Right atrium auricular region (tissue), 2 donors: ENCODE measurements at places on chromosomes 5 and 9. TPM values are rescaled to one million over a fixed set of nuclear protein-coding genes. Genes with fewer than 3 reads are reported as not detected.

DNA sequence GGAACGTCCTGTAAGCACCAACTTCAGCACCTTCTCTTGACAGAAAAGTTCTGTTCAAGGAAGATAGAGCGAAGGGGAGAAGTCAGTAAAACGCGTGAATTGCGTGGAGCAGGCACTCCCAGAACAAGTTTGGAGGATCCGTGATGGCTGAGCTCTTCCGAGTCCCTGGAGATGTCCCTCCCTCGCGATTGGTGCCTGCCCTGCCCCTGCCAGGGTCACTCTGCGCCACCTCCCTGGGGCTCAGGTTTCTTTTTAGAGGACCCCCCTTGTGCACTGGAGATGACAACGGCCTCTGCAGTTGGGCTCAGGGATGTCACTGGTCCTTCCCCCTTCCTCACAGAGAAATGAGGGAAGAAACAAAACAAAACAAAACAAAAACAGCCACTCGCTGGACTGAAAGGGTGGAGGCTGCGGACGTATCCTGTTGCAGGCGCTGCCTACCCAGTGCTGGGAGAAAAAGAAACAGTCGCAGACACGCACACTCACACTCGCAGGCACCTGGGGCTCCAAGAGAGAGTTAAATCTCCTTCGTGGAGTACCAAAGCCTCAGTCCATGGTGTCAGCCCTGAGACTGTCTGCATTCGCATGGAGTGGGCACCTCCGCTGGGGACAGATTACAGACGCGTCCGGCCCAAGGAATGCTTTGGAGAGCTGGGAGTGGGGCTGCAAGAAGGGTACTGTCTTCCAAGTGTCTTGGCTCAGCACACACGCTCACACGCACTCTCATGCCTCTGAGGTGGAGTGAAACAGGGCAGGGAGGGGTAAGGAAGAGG is 512.7 kb downstream of the SLCO4C1 start:
- H3K4me1 ChIP-seq = no peaks in the 10 kb centered on the region
- no peaks in the 10 kb centered on the region for H3K36me3 ChIP-seq
- DNase-seq = no peak

C9 gene
- not detected for total RNA-seq

- H3K4me3 ChIP-seq = no peak overlapping the region
- H3K27ac ChIP-seq = no peak overlapping the region
- no peak for DNase-seq
- peaks cover 11% of the 10 kb centered on the region for H3K36me3 ChIP-seq
- no peaks in the 10 kb centered on the region for H3K4me1 ChIP-seq
- no peaks in the 10 kb centered on the region for H3K27me3 ChIP-seq
Observed at GRCh38 chr9:130137081-130137640, 35.0 kb upstream of the NCS1 start.

DNA sequence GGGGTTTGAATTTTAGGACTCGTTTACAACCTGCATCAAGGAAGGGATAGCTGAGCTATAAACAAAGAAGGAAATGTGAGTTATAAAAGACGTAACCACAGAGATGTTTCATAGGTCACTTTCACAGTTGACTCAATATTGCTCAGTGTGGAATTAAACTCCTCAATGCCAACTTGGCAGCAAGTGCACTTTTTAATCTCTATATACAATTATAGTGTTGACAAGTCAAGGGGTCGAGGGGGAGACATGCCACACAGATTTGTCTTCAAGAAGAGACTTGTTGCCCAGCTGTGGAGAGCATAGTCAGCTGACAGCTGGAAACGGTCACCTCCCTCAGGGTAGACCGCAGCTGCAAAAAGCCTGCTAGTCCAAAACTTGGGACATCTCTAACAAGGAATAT is 163.4 kb upstream of the DMAC1 start:
- H3K4me3 ChIP-seq = no peak overlapping the region
- no peaks in the 10 kb centered on the region for H3K36me3 ChIP-seq
- no peak for DNase-seq
- no peak overlapping the region for H3K27ac ChIP-seq

- H3K4me3 ChIP-seq = no peak overlapping the region
- DNase-seq = no peak
- H3K27me3 ChIP-seq = no peaks in the 10 kb centered on the region
- no peak overlapping the region for H3K27ac ChIP-seq
Observed at GRCh38 chr5:124599028-124599973, 147.1 kb downstream of the ZNF608 start.

DNA sequence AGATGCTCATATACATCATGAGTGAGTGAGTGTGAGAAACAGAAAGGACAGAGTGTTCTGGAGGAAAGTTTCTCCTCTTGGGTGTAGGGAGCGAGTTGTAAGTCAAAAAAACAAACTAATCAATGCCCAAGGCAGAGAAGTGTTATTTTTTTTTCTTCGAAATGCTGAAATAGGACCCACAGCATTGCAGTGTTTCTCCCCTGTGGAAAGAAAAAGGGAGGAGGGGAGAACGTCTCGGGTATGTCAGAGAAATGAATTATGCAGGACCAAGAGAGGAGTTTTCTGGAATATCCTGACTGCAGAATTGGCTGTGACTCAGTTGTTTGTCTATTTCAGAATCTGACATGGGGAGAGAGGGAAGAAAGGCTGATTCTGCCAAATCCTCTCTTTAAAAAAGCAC is 337.9 kb upstream of the RFX3 start:
- H3K27ac ChIP-seq = peak overlapping the region; percentile 21
- no peak overlapping the region for H3K4me3 ChIP-seq
- H3K4me1 ChIP-seq = no peaks in the 10 kb centered on the region
- H3K27me3 ChIP-seq = no peaks in the 10 kb centered on the region
- DNase-seq = no peak

DRD1 gene
- not detected for total RNA-seq
